Heart right ventricle (tissue), 16 donors: ENCODE measurements at places on chromosomes 6 and 20.

DNA sequence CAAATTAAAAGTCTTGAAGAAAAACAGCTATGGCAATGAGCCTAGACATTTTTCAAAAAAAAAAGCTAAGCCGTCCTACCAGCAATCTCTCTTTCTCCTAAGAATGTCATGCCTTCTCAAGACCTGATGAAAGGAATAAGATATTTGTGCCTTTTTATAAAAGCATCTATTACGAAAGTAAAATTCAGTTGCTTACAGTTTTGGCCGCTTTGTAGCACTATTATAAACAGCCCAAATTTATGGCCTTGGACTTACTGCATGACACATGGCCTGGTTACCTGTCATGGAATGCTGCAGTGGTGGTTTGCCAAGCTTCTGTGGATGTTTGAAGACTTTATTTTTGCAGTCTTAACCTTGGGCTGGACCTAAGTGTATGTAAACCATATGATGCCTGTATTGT is 22.2 kb upstream of the VAPB start:
- DNase-seq = no peak

- no peak for DNase-seq
Observed at GRCh38 chr20:11278461-11278860, 604.7 kb upstream of the JAG1 start.

GRCh38 chr6:165986914-165987482 is 180.7 kb downstream of the TBXT start:
- peak; percentile 18 for DNase-seq

DNA sequence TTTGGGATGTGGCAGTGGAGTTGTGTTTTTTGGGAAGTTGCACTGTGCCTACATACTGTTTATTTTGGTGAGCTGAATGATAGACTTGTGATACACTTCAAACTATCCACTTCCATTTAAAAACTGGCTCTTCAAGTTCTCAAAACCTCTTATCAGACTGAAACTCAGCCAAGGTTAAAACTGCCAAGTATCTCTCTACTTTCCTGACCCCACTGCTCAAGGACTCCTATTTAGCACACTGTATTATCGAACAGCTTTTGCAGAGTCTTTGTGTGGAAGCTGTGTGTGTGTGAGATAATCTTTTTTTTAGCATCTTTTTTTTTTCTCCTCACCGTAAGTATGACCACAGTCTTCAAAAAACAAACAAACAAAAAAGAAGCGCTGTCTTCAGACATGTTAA is 21.1 kb downstream of the STX11 start:
- DNase-seq = no peak

GRCh38 chr6:124132256-124132655 is 328.6 kb downstream of the NKAIN2 start:
- DNase-seq = no peak
